GDM1 (cell line): ENCODE measurements at places on chromosomes 13 and 19.

DNA sequence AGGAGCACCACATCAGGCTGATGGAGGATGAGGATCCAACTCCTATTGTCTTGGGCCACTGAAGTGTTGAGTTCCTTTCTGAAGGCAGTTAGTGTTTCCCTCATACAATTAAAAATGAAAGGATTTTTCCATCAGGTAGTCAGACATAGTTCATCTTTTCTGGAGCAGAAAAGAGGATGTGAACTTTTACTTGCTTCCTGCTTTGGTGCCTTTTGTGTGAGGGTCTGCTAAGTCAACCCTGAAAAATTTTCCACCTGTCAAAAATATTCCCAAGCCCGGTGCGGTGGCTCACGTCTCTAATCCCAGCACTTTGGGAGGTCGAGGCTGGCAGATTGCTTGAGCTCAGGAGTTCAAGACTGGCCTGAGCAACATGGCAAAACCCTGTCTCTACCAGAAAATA lies 43.9 kb downstream of the RGCC start:
- DNase-seq = no peak

GRCh38 chr13:98233127-98233526 lies 56.1 kb upstream of the RNF113B start:
- DNase-seq = no peak

DNA sequence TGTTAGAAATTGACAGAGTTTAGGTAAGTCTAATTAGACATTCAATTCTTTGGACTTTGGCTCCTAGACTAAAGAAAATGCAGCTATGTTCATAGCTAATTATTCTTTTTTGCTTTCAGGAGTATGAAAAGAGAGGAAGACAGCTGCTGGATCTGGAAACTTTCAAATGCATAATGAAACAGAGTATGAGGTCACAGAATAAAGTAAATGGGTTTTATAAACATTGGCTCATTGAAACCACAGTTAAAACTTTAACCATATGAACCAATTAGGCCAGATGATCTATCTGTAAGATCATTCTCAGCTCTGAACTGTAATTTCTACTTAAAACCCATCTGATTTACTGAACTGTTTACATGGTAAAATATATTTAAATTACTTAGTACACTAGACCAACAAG lies 82.7 kb downstream of the TEX26 start:
- DNase-seq = no peak

DNA sequence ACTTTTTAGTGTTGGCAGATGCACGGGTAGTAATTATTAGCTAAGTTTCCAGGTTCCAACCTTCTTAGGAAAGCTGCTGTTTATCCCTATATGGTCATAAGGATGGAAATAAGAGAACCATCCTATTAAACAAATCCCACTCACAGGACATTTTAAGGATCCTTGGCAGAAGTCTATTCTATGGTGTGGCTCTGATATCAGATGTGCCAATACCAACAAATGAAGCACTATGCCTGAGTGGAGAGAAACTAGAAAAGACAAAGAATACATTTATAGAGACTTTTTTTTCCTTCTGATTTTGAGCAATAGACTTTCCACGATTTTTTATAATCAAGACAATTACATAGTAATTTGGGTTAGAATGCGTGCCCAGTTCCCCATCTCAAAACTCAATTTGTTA lies 12.6 kb downstream of the PCDH17 start:
- DNase-seq = no peak
